Adrenal gland (tissue), 19 donors: ENCODE measurements at places on chromosomes 7 and 10. TPM values are rescaled to one million over a fixed set of nuclear protein-coding genes. Genes with fewer than 3 reads are reported as not detected.

Gene PPP1R17
- total RNA-seq: 0.28 TPM

Gene SLC26A5
- total RNA-seq: 0.14 TPM

- DNase-seq: peak; percentile 65
Measured at GRCh38 chr7:8442814-8443304, 9.4 kb downstream of the NXPH1 start.

Gene PIK3CG
- total RNA-seq: 6.1 TPM

GRCh38 chr10:16011548-16011947 is 151.2 kb upstream of the MINDY3 start:
- DNase-seq: no peak
